Smooth muscle cell of bladder (primary cell): ENCODE measurements at places on chromosomes 6 and 20. TPM values are rescaled to one million over a fixed set of nuclear protein-coding genes. Genes with fewer than 3 reads are reported as not detected.

Gene REM1
- total RNA-seq = 0.09 TPM in 1 of 2 replicates, not detected in the other

Gene GTSF1L
- total RNA-seq = not detected in 2 replicates

Gene ADA
- 5.3 and 14.7 TPM in 2 replicates for total RNA-seq

Gene AKAP7
- total RNA-seq = 6.3 and 10.3 TPM in 2 replicates

Gene FOXF2
- total RNA-seq = 2.1 and 3.8 TPM in 2 replicates

Gene ZNF334
- total RNA-seq = 1.8 and 2.0 TPM in 2 replicates

Gene KIAA1755
- 0.43 and 1.9 TPM in 2 replicates for total RNA-seq

Gene RAB44
- under 0.01 TPM in 2 replicates for total RNA-seq

Gene SH3BGRL2
- total RNA-seq = 2.0 and 2.2 TPM in 2 replicates

Gene FOXS1
- total RNA-seq = 0.09 TPM in 1 of 2 replicates, not detected in the other

Gene BTNL2
- total RNA-seq = not detected in 2 replicates

Gene CAGE1
- 0.09 and 0.14 TPM in 2 replicates for total RNA-seq

Gene DZANK1
- 0.83 and 0.85 TPM in 2 replicates for total RNA-seq
